ENCODE measurements at places on chromosomes 12 and 14.

- DNase-seq, result no peak
These were observed 22.0 kb downstream of the ITGA7 start for GRCh38 chr12:55685671-55686070.

DNA sequence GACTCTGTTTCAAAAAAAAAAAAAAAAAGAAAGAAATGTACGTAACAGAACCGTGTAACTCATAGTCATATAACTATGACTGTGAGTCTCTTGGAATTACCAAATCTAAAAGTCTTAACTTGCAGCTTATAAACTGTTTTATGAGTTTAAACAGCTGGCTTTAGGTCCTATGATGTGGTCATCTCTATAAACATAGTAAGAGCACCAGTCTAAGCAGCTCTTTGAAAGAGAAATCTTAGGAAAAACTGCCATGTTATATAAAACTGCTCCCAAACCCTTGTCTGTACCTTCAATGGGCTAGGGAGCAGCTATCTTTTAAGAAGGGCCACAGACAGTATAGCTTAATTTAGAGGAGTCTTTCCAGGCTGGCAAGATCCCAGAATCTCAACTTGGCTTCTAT lies 115.5 kb upstream of the AEBP2 start:
- no peak for DNase-seq

GRCh38 chr12:57131896-57132744 lies 3.8 kb downstream of the LRP1 start:
- DNase-seq, result no peak

DNA sequence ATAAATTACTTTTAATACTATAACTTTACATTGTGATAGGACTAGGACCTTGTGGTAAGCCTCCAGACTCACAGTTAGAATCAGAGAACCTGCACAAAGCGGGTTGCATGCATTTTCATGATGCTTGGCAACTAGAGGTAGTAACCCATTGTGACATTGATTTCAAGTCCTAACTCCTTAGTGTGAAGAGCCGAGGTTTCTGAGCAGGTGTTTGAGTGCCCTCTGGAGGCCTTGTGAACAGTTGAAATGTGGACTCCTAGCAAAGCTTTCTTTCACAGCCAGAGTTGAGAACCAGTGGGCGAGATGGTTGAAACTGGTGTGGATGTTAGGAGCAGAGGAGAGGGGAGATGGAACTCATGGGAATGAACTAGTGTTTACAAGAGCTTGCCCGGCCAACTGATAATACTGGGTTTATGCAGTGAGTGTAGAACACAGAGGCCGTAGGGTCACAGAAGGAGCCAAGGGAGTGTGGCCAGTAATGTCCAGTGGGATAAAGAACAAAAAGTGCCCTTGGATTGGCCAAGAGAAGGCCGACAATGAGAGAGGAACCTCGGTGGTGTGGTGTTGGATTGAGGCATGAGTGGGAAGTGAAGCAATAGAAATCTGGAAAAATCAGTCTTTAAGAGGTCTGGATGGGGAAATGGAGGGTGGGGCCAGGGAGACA lies 10.9 kb downstream of the ZNF664 start:
- no peak for DNase-seq

GRCh38 chr12:120101617-120102016 lies 14.9 kb downstream of the RAB35 start:
- no peak for DNase-seq

GRCh38 chr12:116066381-116067230 lies 210.9 kb downstream of the MED13L start:
- no peak for DNase-seq

DNA sequence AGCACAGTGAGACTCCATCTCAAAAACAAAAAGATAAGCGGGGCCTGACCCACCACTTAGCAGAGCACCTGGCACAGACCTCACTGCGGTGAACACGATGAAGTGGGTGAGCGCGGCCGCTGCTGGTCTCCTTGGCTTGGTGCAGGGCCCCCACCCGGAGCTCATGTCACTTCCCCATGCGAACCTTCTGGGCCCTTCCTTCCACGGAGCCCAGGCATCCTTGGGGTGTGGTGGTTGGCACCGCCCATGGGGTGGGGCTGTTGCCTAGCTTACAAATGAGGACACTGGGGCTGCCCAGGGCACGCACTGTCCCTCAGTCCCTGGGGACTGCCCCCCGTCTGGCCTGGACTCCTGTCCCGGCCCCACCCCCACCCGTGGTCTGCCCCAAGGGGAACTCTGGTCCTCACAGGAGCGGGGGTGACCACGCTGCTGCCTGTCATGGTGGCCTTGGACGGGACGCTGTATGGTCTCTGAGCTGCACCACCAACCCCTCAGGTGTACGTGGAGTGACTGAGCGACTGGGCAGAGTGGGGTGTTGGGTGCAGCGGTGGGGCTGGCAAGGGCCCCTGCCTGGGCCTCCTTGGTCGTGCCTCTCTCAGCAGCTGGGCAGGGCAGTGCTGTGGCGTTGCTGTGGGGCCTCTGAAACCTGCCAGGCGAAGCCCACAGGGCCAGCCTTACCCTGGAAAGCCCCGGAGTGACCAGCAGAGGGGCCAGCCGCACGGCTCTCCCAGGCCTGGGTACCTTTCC lies 15.3 kb downstream of the FBRSL1 start:
- no peak for DNase-seq

DNA sequence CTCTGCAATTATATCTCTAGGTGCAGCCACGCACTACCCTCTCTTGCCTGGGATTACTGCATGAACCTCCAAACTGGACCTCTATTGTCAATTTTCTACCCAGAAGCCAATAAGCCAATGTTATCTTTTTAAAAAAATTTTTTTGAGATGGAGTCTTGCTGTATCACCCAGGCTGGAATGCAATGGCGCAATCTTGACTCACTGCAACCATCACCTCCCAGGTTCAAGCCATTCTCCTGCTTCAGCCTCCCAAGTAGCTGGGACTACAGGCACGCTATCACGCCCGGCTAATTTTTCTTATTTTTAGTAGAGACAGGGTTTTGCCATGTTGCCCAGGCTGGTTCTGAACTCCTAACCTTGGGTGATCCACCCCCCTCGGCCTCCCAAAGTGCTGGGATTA lies 11.2 kb upstream of the PXN start:
- DNase-seq, result no peak
